IPS DF 6.9 (cell line): ENCODE measurements at places on chromosomes 12 and 14.

GRCh38 chr12:57146961-57147944 is at the start of gene LRP1-AS:
Gene LRP1-AS (minus strand): TSS chr12:57147619.
- DNase-seq, result no peak

DNA sequence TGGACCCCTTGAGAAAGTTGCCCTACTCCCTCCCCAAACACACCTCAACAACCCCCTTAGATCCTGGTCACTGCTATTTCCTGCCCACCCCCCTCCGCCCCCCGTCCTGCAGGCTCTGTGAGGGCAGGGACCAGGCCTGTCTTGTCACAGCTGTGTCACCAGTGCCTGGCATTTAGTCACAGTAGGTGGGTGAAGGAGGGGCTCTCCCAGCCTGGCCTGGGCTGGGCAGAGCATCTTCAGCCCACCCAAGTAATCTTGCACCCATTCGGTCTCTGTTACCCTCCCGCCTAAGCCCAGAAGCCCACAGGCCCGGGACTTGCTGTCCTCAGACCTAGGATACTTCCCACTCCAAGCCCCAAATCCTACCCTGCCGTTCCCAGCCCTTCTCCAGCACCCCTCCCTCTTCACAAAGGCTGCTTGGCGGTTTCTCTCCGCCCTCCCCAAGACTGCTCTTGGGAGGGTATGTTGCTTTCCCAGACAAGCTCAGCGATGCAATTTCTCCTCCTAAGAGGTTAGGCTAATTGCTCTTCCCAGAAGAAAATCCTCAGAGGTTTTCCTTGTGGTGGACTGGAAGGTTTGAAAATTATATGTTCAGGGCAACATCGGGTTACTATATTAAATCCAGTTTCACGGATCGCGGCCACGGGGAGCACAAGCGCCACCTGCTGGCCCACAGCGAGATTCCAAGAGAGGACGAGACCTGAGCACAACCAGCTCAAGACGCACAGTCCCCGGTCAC is 50.8 kb upstream of the ZFP36L1 start:
- no peak for DNase-seq

DNA sequence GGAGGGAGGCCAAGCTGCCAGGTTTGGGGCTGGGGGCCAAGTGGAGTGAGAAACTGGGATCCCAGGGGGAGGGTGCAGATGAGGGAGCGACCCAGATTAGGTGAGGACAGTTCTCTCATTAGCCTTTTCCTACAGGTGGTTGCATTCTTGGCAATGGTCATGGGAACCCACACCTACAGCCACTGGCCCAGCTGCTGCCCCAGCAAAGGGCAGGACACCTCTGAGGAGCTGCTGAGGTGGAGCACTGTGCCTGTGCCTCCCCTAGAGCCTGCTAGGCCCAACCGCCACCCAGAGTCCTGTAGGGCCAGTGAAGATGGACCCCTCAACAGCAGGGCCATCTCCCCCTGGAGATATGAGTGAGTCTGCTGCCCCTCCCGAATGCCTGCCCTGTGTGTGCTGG is 432 bp downstream of the IL25 start:
- no peak for DNase-seq

DNA sequence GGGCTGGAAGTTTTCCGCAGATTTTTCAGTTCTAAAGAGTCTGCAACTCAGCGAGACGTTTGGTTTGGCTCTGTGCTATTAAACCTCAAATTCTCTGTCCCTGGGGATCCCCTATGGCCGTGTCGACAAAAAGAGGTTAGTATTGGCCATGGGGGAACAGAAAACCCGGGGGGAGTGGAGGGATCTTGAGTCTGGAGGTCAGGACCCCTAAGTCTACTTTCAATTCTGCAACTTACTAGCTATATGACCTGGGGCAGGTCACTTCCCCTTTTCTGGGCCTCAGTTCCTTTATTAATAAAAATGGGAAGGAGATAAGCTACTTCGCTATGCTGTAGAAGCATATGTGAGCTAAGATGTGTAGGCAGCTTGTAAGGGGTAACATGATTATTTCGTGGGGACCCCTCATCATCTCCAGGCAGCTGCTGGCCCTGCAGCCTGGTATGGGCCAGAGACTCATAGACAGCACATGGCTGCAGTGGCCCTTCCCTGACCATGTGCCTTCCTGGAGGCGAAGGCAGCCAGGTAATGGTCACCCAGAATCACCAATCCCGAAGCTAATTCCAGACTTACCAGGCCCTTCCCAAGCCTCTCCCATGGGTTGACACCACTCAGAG is 8.6 kb downstream of the ASB2 start:
- no peak for DNase-seq

- DNase-seq, result no peak
Observed at GRCh38 chr14:90159146-90159545, 97.2 kb upstream of the PSMC1 start.

DNA sequence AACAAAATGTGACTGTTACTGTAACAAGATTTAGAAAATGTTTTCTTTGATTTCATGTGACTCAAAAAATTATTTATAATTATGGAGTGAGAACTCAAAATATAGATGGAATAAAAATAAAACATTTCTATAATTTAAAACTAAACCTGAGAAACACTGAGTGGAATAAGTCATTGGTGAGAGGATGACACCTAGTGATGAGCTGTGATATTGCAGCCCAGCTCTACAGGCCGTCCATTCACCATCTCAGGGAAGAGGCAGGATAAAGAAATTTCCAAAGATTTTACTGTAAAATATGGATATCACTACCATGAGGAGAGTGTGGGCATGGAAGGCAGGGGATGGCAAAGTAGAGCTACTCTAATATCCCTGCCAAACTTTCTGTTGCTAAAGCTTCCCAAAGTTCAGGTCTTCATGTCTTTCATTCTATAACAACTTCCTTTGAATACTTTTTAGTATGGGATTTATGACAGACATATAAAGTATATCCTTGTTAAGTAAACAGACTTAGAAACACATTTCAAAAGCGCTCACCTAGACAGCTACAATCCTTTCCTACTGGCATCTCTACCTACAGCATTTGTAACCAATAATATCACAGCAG is 308.0 kb downstream of the ITPR2 start:
- DNase-seq, result peak; percentile 50

GRCh38 chr12:75662511-75663159 is 151.2 kb upstream of the KRR1 start:
- no peak for DNase-seq

DNA sequence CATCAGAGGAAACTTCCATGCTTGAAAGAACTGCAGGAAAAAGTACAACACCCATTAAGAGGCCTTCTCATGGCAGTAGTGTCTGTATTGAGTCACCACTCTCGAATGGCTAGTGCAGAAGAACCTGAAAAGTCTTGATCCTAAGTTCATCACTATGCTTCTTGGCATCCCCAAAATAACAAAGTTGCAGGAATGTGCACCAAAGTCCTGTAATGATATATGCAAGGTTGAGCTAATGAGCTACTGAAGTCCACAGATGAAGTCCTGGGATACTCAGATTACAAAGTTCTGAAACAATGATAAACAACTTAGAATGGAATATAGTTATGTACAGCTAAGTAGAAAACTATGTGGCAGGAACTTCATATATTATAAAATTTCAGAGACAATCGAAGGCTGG is 545.4 kb downstream of the FOXG1 start:
- no peak for DNase-seq

DNA sequence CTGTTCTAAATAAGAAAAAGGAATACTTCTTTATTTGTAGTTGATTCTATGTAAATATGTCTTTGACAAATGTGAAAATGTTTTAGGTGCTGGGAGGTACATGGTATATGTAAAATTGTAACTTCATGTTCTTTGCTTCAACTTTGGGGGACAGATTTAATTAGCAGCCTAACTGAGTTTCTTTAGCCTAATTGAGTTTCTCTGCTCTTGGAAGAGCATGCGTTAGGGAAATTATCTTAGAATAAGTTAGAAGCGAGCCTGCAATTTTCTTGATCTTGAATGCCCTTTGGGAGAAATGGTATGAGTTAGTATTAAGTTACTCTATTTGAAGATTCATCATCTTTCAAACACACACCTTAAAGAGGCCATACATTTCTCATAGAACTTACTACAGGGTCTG is 194.3 kb downstream of the AEBP2 start:
- DNase-seq, result no peak

- peak; percentile 50 for DNase-seq
Observed at GRCh38 chr12:132523576-132524331, 33.8 kb downstream of the FBRSL1 start.

- peak; percentile 63 for DNase-seq
Observed at GRCh38 chr14:21723431-21724045, 49.9 kb upstream of the OR4E1 start.

GRCh38 chr14:95835121-95835730 is 41.4 kb upstream of the TUNAR start:
- DNase-seq, result no peak

DNA sequence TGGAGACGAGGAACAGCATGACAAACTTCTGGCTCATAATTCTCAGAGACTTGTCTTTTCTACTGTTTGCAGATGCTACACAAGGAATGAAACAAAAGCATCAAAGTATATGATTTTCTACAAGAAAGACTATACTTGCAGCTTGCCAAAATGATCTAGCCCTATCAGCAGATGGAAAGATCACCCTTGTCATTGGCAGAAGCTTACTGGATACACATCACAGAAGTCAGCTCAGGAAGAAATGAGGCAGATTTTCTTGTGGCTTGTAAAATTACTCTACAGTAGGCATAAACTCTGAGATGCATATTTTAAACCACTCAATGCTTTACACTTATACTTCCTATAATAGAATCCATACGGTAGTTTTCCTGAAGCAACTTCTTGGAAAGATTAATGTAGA is 20.6 kb downstream of the E2F7 start:
- no peak for DNase-seq

DNA sequence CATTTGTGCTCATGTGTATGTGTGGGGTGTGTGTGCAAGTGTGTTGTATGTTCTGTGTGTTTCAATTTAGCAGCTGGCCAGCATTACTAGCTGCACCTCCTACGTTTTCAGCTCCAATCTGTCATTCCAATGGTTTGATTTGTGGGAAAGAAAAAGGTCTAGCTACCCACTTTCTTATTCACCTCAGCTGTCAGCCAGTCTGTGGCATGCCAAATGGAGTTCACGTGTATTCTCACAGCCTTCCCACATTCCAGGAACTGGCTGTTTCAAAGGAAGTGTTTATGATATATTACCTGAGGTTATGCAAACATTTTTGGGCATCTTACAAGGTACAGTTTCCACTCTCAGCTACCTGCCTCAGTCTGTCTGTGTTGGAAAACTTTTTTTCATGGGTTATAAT is 220.2 kb upstream of the CPNE8 start:
- no peak for DNase-seq

DNA sequence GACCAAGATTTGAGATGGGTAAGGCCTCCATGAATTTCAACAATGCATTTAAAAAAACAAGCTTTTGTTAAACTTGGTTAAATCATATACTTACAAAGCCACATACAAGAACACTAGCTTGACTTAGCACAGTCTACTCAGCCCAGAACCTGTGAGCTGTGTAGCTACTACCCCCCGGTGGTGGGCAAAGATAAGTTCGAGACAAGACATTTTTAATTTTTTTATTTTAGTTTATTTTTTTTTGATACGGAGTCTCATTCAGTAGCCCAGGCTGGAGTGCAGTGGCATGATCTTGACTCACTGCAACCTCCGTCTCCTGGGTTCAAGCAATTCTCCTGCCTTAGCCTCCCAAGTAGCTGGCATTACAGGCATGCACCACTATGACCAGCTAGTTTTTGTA is 3.7 kb upstream of the NECAP1 start:
- DNase-seq, result peak; percentile 22

- no peak for DNase-seq
Observed at GRCh38 chr12:1660304-1661187, 30.3 kb upstream of the ADIPOR2 start.

GRCh38 chr14:93775744-93776143 is 12.5 kb downstream of the PRIMA1 start:
- no peak for DNase-seq

GRCh38 chr12:107544937-107545336 is 140.7 kb upstream of the PWP1 start:
- DNase-seq, result no peak

GRCh38 chr14:61503167-61503801 is 181.9 kb downstream of the PRKCH start:
- DNase-seq, result no peak

DNA sequence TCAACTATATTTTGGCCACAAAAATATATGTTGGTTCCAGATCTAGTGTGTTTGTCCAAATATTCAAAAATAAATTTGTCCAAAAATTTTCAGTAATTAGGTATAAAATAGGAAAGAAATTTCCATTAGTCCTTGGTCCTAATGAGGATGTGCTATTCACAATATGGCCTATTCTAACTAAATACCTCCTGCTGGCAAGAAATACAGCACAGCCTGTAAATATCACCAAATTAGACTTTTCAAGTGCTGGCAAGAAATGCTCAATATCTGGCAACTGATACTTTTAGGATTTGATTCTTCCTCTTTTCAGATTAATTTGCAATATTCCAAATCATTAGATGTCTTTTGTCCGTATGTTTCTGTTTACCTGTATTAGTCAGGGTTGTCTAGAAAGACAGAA is 1446.2 kb downstream of the LRFN5 start:
- DNase-seq, result no peak

DNA sequence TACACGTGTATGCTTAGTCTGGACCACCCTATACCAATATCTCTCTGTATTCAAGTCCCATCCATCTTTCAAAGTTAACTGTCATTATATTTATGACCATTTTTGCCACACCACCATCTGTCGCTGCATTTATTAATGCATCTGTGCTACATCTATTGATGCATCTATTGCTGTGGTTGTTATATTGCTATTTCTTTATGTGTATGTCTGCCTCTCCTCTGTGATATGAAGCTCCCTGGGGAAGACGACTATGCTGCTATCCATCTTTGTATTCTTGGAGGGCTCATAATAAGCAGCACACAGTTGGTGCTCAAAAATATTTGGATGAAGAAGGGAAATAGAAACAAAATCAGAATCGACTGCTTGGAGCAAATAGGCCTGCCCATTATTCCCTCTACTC is 357.6 kb downstream of the RPS29 start:
- no peak for DNase-seq

DNA sequence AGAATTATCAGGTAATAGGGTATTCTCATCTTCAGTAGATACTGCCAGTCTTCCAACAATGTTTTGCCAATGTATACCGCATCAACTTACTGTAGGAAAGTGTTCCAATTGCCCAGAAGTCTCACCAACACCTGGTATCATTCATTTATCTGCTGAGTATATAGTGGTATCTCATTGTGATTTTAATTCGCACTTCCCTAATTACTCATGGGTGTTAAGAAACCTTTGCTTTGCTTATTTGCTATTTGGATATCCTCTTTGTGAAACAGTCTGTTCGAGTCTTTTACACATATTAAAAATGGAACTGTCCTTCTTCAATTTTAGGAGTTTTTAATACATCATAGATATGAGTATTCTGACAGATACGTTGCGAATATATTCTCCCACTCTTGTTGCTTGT is 6.1 kb downstream of the TM7SF3 start:
- no peak for DNase-seq
